ENCODE measurements at places on chromosomes 5 and 9.

DNA sequence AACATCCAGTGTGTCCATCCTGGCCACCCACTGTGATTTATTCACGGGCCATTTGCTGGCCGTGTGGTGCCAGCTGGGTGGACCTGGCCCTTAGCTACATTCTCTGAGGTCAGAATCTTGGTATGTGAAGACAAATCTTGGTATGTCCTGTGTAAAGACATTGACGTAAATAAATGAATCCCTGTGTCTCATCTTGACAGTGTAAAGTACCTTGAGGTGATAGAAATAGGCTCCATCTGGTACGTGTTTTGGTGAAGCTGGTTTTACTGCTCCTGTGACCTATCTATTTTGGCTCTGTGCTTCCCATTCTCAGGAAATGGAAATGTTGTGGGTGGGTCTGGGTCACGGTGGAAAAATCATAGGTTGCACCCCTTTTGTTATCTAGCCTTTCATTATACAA lies 245.4 kb upstream of the ANKH start:
- DNase-seq = no peak

GRCh38 chr5:125011419-125011818 lies 265.0 kb upstream of the ZNF608 start:
- DNase-seq = no peak

DNA sequence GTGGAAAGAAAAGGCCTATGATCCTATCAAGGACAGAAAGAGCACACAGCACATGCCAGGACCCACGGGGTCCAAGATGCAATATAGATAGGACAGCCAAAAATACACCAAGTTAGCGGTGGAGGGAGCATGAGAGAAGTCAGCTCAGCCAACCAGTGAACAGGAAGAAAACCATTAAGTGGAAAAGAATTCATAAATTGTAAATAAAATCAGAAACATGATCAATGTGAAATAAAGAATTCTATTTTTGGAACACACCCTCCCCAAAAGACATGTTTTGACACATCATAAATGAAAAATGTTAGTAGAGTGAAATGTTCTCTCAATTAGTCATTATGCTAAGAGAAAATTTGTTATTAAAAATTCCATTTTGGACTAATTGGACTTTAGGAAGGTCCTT lies 35.6 kb downstream of the ATPSCKMT start:
- DNase-seq = no peak

GRCh38 chr5:124614105-124614504 lies 132.3 kb downstream of the ZNF608 start:
- no peak for DNase-seq

DNA sequence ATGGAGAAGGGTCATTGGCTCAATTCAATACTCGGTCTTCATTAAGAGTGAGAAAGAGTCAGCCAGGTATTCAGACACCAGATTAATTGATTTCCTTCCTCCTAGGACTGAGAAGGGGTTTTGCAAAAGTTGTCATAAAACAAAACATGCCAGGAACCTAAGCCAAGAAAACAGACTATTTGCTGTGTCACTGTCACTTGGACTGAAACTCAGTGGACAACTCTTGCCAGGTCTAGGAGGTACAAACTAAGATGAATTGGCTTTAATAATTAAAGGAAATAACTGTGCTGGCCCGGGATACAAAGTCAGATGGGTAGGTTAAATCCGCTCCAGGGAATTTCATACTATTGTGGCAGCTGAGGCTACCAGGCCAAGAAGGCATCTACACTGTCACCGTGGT lies 71.1 kb upstream of the TBC1D9B start:
- no peak for DNase-seq

GRCh38 chr5:173884402-173885053 lies 3.6 kb upstream of the CPEB4 start:
- no peak for DNase-seq

DNA sequence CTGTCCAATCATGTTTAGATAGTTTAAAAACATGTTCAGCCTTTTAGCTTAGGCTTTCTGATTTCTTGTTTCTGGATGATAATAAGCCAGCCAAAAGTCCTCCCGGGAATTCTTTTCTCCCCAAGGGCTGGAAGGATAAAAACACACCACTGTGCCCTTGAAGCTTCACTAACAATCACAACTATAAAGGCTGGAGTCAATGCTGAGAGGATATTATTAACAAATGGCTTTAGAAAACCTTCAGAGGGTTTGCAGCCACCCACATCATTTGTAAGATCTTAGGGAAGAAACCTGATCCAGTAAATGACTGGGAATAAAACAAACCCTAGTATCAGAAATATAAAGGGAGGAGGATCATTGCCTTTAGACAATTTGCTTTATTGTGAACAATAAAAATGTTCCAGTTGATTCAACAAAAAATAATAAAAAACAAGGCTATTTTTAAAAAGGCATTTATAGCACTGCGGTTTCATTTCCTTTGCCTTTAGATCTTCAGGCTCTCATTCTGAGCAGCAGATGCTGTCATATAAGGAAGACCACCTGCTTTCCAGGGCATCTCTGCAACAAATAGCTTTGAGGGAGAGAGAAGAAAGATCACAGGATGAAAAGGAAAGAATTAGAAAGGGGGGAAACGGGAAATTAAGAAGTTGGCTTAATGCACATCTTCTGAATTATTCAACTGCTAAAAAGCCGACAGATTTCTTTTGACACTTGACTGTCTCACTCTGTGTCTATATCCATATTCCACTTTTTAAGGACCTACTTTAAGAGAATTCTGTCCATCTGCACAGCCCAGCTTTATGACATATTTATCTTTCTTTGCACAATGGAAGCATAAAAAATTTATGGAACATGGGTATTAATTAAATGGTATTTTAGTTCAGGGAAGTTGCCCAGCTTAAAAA lies 277.2 kb upstream of the SLC24A2 start:
- no peak for DNase-seq

DNA sequence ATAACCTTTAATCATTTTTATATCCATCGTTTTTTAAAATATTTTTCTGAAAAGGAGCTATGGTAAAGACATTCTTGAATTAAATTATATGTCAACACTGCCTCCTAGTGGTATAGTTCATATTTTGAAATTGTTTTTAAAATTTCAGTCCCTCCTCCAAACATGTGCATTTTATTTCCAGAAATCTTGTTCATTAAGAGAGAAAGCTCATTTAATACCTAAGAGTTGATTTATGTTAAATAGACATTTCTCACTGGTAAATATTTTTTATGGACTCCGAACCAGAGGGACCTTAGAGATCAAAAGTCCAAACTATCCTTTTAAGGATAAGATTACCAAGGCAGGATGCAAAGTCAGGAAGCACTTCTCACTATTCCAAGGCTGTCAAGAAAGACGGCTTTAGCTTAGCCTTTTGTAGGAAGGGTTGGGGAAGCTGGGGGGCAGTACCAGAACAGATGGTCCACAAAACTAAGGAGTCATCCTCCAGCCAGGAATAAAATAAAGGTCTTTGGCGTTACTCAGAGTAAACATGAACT lies 21.6 kb downstream of the BHMT start:
- no peak for DNase-seq

DNA sequence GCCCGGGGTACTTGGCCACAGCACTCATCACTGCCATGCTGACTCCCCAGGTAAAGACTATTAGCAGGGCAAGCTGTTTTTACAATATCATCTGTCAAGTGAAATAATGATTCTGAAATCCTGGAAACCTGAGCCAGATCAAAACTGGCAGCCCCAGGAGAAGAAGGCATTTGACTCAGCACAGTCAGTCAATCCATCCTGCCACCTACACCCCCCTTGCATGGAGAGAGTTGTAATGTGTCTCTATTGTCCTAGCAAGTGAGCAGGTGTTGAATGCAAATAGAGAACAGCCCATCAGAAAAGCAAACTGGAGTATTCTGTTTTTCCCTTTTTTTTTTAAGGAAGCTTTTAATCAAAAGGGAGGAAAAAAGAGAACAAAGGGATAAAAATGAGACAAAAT lies 291.2 kb downstream of the BRINP1 start:
- DNase-seq = no peak

- no peak for DNase-seq
Observed at GRCh38 chr9:123978981-123979380, 32.6 kb upstream of the LHX2 start.

DNA sequence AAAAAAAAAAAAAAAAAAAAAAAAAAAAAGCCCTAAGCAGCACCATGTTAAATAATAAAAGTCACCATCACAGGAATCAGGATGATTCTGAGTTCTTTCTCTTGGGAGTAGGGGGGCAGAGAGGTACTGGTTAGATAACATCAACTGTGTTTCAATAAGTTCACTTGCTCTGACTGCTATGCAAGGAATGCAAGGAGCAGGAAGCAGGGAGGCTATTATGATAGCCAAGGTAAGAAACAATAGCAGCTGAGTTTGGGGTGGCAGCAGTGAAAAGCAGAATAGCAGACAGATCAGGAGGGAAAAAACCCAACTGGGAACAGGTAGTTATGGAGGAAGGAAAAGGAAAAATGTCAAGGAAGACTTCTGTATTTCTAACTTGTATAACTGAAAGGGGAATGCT lies 8.2 kb downstream of the CEP120 start:
- no peak for DNase-seq

DNA sequence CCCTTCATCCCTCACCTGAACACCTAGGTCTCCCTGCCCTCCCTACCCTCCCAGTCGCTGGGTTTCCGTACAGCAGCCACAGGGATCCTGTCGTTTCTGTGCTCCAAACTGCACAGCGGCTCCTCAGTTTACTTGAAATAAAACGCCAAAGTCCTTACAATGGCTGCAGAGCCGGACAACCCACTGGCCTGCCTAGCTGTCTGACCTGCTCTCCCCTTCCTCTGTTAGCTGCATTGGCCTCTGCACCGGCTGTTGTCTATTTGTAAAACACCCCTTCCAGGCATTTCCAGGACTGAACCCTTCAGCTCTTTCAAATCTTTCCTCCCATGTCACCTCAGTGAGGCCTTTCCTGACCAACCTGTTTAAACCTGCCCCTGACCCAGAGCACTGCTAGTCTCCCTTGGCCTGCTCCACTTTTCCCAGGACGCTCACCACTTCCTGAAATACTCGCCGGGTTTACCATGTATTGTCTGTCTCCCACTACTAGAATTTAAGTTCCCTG lies 9.1 kb upstream of the MGAT1 start:
- DNase-seq = no peak

DNA sequence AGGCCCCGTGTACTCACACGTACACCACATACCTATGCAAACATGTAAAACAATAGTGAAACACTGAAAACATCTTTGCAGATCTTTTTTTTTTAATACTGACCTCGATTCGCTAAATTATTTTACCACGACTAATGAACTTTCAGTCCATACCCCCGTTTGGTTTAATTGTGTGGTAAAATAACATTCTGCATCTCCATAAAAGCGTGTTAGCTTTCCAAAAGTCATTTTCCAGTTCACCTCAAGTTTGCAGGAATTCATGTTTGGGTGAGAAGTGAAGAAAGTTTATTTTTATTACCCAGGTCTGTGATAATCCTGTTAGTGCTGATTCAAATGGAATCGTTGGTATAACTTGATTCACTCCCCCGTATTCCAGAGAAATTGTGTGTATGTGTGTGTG lies 652 bp downstream of the ARSK start:
- no peak for DNase-seq

DNA sequence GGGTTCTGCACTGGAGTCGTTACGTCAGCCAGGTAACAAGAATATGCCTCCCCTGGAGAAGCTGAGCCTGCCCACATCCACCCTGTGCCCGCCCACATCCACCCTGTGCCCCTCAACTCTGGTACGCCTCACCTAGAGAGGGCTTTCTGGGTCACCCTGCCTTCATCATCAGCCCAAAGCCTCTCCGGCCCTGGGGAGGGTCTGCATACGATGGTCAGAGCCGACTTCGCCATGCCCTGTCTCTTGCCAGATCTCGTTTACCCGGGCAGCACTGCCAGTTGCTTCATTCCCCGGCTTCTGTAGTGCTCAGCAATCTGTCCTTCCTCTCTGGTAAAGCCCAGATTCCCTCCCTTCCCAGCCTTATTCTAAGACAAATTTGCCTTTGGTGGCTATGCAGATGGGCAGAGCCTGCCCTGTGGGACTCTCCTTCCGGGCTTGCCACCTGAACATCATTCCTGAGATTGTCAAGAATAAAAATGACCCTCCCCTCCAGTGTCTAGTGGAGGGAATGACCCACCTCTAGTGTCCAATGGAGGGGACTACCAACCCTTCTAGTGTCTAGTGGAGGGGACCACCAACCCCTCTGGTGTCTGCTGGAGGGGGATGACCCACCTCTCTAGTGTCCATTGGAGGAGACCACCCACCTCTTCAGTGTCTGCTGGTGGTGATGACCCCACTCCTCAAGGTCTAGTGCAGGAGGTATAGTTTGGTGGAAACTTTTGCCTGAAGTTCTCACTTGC lies 3.4 kb downstream of the PLEKHG4B start:
- no peak for DNase-seq

DNA sequence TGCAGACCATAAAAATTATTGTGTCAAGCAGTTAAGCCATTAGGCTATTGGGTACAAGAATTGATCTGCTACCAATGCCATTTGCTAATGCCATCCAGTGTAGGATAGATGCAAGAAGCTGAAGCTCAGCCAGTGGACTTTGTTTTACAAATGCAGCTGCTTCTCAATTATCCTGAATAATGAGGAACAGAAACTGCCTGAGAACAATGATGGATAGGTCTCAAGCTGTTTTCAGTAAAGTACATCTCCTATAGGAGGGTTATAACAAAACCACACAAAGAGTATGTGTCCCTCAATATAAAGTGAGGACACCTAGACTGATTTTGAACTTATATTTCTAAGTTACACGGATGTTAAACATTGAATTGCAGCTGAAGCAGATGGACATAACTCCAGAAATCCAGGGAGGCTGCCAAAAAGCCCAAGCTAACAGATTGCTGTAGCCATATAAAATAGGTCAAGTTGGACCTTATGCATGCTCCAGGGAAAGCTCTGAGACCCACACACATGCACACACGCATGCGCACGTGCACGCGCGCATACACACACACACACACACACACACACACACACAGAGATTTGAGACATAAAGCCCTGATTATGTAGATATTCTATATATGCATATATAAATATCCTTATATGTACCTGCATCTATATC lies 482.7 kb upstream of the CD180 start:
- no peak for DNase-seq

GRCh38 chr5:112692472-112692871 lies 45.2 kb upstream of the APC start:
- DNase-seq = no peak

DNA sequence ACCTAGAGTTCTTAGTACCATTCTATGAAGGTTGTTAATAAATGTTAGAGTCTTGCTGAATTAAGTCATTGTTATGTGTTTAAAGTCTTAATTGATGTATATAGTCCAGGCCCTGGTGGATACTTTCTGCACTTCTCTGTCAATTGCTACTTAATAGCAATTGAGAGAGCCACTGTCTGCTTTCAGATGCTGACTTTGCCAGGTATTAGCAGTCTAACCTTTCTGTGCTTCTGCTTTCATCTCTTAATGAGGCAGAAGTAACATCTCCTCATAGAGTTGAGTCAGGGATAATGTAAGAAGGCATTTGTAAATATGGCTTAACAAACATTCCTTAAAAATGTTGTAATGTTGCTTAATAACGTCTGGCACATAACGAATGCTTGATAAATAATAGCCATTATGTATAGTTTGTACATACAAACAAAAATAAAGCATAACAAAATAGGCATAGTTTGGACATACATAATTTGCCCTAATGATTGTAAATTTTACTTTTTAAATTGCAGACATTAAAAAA lies 28.3 kb downstream of the RASGRF2 start:
- DNase-seq = no peak

Measured in D721Med (cell line).